Skin of body (tissue), 3 donors: ENCODE measurements at places on chromosomes 2 and 18. TPM values are rescaled to one million over a fixed set of nuclear protein-coding genes. Genes with fewer than 3 reads are reported as not detected.

GRCh38 chr2:22238967-22239366, 1115.2 kb downstream of the TDRD15 start:
- DNase-seq: no peak

The NPAS2 gene
- total RNA-seq: 6.3 TPM

The DNAJC10 gene
- total RNA-seq: 55.6 TPM

GRCh38 chr2:26477126-26477910, 606 bp downstream of the OTOF start:
- DNase-seq: no peak

The ZNF513 gene
- total RNA-seq: 5.1 TPM
